ENCODE measurements at places on chromosomes 1 and 21.

DNA sequence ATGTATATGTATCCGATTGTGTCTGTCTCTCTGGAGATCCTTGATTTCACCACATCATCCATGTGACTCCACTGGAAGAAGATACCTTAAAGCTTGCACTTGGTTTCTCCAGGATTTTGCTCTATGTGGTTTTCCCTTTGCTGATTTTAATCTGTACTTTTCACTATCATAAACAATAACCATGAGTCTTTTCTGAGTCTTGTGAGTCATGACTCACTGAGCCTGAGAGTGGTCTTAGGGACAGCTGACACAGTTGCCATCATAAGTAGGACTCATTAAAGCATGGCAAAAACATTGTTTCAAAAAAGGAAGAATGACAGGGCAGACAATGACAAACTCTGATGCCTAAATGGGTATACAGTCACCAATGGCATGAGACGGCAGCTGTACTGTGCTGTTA, 226.2 kb downstream of the AKT3 start:
- DNase-seq: no peak

DNA sequence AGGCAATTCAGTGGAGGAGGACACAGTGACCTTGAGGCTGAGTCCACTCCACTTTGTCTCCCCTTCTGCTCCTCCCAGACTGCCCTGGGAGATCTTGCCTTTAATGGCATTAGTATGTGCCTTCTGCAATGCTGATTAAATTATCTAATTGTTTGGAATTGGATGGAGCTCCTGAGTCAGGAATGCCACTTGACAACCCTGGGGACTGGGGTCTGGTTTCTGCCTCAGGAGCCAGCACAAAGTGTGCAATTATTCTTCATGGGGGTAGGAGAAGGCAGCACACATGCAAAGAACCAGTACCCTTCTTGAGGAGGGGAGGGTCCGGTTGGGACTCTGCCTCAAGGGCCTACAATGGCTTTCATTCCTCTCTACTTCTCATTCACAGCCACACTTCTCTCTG, 11.9 kb upstream of the PLXNA2 start:
- DNase-seq: no peak

DNA sequence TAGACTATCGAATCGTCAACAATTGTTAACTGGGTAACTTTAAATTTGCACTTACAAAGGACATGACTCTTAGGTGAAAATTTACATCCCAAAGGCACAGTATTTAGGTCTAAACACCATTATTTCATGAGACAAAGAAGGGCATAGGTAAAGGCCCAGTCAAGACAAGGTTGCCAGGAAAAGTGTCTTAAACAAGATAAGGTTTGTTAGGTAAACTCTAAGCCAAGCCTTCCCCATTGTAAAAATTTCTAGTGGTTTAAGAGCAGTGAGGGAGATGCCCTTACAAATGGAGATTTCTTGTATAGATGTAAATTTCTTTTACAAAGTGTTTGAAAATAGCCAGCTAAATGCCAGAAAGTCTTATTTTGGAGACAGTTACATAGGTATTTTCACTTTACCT, 36.9 kb upstream of the FNBP1L start:
- DNase-seq: no peak

DNA sequence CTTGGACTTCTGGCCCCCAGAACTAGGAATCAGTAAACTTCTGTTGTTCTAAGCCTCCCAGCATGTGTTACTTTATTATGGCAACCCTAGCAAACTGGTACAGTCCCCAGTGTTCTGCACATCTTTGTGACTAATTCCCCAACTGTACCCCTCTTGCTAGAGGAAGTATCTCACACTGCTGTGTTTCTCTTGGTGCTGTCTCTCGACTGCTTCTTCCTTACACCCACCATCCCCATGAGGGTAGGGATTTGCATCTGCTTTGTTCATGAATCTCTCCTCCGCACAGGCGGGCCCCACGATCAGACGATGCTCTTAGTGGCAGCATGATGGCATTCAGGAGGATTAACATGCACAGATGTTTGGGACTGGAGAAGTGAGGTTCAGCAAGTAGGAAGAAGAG, 46.7 kb downstream of the CLIC6 start:
- DNase-seq: no peak

DNA sequence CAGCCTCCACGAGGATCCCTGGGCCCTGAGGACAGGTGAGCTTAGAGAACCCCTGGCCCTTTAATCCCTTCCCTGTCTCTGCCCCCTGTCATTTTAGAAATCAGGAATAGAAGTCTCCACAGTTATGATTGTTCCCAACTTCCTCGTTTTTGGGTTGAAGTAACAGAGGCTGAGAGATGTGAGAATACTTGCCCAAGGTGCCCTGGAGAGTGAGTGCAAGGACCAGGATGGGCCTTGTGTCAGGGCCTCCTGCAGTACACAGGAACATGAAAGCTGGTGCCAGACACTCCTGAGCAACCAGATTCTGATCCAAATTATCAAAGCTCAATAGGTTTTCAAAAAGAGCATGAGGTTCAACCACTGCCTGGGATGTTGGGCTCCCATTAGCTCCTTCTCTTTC, 10.1 kb downstream of the HLX start:
- no peak for DNase-seq

GRCh38 chr1:236058141-236058934, 6.6 kb downstream of the NID1 start:
- no peak for DNase-seq

DNA sequence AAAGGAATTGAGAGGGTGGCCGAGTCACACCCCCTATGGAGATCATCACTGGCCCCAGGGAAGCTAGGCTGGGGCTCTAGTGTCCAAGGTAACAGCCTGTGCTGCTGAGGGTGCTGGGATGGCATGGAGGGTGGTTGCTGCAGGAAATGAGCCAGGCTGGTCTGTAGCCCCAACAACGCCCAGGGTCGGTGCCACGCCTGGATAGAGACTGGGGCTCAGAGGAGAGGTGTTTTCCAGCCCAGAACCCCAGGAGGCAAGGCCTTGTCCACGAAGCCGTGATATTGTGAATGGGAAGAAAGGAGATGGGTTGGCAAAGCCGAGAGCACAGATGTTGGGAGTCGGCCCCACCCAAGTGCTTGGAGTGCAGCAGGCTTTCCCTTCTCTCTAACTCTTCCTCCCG, 68.9 kb upstream of the ACTRT2 start:
- no peak for DNase-seq

DNA sequence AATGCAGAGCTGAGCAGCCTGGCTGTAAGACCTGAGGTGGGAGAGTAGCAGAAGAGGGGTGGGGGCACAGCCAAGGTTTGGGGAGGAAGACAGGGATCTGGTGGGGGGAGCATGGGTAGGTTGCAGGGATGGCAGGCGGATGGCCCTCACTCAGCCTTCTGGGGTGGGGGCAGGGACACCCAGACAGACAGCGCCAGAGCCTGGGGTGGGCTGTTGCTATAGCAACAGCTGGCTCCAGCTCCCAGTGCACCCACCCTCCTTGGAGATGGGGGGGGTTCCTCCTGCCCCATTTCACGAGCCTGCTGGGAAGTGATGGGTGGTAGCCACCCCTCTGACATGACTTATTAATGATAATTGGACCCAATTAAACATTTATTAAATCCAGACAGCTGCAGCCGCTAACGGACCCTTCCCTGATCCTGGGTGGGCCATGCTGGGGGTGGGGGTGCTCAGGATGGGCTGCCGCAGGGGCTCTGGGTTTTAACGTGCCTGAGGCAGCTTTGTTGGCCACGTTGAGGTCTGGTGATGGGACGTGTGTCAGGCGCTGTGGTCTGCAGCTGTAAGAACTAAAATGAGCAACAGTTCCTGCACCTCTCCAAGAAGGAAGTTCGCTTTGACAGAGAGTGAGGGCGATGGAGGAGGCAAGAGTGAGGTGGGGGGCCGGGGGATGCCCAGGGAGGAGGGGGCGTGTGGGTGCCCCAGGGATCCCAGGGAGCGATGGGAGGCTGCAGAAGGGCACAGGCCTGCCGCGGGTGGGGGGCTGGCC, 19.4 kb downstream of the AGRN start:
- no peak for DNase-seq
